OCI-M1 (cell line): ENCODE measurements at places on chromosomes 7 and 10.
A peak's percentile ranks its signal among the peaks of the same experiment; 100 is the strongest.

DNA sequence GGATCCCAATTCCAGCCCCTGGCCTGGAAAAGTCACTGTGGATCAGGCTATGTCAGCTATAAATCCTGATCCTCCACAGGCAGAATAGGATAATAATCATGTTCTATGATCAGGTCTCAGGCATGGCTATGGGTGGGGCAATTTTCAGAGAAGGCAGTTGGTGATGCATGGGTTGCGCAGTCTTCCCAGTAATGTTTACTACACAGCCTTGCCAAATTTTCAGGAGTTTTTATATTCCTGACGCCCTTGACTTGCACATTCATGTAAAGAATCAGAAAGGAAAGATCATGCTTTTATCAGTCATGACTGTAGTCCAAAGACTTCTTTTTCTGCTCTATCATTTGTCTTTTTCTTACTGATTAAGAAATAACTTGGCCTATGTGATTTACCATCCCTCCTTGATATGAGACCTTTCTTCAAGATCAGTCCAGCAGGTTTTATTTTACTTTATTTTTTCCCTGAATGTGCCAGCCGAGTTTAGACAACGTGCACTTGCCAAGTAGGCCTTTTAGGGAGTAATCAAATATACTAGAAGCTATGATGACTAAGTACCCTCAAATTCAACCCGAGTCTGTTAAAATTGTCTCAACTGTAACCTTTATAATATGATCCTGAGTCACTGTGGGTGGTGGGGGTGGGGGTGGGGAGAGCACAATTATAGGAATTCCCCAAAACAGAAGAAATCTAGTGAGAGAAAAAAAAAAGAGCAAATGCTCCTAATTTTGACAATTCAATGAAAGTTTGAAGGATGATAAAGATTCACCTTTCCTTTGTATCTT lies 31.9 kb downstream of the ARL4A start:
- peak; percentile 63 for DNase-seq

- DNase-seq, result no peak
These were observed 54.5 kb downstream of the NEURL1 start for GRCh38 chr10:103548006-103548405.

DNA sequence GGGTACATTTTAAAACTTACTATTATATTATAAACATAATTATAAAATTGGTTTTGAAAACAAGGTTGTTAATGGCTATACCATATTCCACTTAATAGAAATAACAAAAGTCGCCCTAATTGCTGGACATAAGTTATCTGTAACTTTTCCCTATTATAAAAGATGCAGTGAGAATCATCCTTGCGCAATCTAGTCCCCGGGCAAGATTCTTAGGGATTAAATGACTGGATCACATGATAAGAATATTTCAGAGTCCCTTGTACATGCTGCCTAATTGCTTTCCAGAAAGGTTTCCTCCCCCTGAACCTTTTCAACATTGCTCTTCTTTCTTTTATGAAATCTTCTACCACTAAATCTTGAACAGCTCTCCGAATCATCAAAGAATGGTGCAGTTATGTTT lies 479.8 kb upstream of the MKI67 start:
- DNase-seq, result no peak

GRCh38 chr7:67636348-67637022 lies 639.9 kb downstream of the TYW1 start:
- no peak for DNase-seq

DNA sequence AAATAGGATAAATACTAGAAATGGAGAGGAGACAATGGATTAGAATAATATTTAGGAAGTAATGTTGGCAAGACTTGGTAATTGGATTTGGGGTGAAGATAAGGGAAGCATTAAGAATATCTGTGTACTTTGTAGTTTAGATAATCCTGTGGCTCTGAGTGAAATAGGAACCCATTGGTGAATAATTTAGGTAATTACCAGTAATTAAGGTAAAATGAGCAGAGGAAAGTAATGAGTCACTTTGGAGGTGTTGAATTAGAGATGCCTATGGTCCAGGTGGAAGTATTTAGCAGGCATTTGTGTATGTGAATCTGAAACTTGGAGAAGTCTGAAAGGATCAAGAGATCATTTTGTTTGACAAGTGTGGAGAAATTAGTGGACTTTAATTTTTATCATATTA lies 5.7 kb downstream of the C1GALT1 start:
- no peak for DNase-seq

GRCh38 chr7:13875496-13876074 lies 113.9 kb downstream of the ETV1 start:
- DNase-seq, result peak; percentile 68

DNA sequence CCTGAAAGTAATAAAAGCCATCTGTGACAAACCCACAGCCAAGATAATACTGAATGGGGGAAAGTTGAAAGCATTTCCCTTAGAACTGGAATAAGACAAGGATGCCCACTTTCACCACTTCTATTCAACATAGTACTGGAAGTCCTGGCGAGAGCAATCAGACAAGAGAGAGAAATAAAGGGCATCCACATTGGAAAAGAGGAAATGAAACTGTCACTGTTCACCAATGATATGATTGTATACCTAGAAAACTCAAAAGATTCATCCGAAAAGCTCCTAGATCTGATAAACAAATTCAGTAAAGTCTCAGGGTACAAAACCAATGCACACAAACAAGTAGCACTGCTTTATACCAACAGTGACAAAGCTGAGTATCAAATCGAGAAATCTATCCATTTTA lies 581.7 kb upstream of the TEX47 start:
- peak; percentile 44 for DNase-seq

GRCh38 chr10:114359953-114360345 lies 44.4 kb downstream of the AFAP1L2 start:
- no peak for DNase-seq

- DNase-seq, result no peak
These were observed 85.7 kb downstream of the HOXA1 start for GRCh38 chr7:27010068-27010467.

GRCh38 chr7:122622682-122623081 lies 76.2 kb downstream of the RNF133 start:
- no peak for DNase-seq

DNA sequence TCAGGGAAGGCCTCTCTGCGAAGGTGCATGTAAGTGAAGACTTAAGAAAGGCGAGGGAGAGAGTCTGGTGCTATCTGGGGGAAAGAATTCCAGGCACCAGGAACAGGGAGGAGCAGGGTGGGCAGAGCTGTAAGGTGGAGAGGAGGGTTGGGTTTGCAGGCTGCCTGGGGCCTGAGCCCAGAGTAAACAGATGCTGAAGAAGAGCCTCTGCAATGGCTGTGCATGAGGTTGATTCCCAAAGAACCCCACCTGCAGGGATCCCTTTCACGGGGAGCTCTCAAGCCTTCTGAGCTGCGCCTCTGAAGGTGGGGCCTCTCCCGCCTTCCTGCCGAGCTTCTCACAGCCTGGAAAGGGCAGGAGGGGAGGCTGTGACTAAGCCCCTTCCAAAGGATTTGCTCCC lies 115.1 kb downstream of the RNF216 start:
- no peak for DNase-seq

GRCh38 chr10:113234481-113234880 lies 284.4 kb downstream of the TCF7L2 start:
- no peak for DNase-seq

DNA sequence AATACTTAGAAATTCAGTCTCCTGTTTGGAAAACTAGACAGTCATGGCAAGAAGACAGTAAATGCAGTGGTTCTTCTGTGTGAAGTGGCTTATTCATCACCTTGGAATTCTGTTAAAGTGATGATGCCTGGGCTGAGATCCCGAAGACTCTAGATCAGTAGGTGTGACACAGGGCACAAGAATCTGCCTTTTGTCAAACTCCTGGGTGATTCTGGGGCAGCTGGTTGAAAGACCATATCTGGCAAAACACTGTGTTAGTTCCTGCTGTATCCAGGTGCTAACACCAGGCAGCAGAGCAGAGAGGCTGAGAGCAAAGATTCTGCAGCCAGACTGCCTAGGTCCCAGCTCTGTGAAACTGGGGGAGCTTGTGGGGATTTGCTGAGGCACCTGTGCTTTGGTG lies 26.5 kb downstream of the MRC1 start:
- DNase-seq, result no peak

GRCh38 chr7:82249979-82250378 lies 193.6 kb downstream of the CACNA2D1 start:
- DNase-seq, result no peak

GRCh38 chr10:12417331-12417730 lies 68.0 kb downstream of the CAMK1D start:
- DNase-seq, result no peak

DNA sequence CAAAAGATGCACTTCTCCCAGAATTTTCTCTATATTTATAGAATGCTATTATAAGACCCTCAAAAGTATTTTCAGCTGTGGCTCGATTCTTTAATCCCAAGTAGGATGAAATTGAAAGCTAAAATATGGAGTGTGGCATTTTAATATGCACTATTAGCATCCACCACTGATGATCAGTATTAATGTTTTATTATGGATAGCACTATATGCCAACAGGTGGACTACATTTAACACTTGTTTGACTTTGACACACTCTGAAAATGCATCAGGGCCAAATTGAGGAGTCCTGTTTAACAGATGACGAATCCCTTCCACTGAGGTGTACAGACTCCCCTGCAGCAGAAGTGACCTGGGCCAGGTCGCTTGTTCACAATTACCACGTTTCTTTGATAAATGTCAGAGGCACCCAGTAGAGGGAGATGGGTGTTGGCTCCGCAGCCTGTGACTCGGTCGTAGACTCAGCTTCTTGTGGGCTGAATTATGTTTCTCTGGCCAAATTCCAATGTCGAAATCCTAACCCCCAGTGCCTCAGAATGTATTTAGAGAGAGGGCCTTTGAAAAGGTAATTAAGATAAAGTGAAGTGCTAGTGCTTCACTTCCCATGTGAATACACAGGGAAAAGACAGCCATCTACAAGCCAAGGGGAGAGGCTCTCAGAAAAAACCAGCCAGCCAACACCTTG lies 48.1 kb downstream of the WIPF3 start:
- DNase-seq, result no peak

GRCh38 chr7:146655928-146656797 lies 539.6 kb downstream of the CNTNAP2 start:
- DNase-seq, result peak; percentile 93

- DNase-seq, result no peak
These were observed 588.7 kb upstream of the PFKP start for GRCh38 chr10:2478656-2479055.

DNA sequence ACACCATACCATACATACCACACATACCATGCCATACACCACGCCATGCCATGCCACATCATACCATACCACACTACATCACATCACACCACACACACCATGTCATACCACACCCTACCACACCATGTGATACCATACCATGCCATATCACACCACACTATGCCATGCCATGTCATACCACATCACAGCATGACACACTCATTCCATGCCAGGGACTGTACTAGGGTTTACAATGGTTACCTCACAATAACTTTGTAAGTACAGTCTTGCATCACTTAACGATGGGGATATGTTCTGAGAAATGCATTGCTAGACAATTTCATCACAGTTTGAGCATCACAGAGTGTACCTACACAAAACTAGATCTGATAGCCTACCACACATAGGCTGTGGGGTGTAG lies 14.5 kb downstream of the PYROXD2 start:
- no peak for DNase-seq

DNA sequence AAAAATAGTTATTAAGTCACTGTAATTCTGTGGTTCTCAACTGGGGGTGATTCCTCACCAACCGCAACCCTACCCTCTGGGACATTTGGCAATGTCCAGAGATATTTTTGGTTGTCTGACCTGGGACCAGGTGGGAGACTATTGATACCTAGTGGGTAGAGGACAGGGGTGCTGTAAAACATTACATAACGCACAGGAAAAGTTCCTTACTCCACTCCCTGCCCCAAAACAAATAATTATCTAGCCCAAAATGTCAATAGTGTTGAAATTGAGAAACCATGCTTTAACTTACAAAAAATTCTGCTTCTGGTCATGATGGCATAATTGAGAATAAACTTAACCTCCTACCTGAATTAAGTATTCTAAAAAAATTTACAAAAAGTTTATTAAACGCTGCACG lies 177.7 kb upstream of the FEZF1 start:
- DNase-seq, result no peak

DNA sequence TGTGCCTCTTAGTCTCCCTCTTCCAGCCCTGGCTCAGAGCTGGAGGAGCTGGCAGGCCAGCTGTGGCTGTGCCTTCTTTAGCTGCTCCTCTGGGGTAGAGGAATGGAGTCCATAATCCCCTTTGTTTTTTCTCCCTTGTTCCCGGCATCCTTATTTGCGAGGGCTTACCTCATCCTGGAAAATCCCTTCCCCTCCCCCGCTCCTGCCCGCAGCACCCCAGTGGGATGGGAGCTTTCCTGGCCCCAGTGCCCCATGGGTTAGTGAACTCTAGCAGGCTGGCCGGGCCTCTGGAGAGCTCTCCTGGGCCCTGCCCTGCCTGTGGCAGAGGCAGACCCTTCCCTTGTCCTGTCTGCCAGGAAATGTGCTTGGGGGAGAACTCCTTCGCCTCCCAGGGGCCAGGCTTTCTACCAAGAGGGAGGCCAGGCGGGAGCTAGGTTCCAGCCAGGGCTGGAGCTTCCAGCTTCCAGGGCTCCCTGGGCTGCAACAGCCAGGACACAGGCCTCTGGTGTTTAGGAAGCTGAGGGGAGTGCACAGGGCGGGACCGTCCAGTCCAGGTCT lies 16.5 kb upstream of the TRIM8 start:
- no peak for DNase-seq

DNA sequence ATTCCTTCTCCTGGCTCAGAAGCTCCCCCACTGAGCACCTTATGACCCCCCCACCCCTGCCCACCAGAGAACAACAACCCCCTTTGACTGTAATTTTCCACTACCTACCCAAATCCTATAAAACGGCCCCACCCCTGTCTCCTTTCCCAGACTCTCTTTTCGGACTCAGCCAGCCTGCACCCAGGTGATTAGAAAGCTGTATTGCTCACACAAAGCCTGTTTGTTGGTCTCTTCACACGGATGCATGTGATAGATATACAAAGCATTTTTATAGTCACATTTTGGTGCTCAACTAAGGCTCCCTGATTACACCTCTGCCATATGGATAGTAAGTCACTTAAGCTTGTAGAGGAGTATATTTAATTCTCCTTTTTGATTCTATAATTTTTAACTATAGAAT lies 985.8 kb downstream of the REEP3 start:
- peak; percentile 43 for DNase-seq

- DNase-seq, result no peak
These were observed 332.1 kb upstream of the CELF2 start for GRCh38 chr10:10685566-10685965.

GRCh38 chr7:11379641-11380040 lies 406.0 kb downstream of the PHF14 start:
- no peak for DNase-seq

- no peak for DNase-seq
These were observed 101.5 kb downstream of the JCAD start for GRCh38 chr10:29957907-29958331.

DNA sequence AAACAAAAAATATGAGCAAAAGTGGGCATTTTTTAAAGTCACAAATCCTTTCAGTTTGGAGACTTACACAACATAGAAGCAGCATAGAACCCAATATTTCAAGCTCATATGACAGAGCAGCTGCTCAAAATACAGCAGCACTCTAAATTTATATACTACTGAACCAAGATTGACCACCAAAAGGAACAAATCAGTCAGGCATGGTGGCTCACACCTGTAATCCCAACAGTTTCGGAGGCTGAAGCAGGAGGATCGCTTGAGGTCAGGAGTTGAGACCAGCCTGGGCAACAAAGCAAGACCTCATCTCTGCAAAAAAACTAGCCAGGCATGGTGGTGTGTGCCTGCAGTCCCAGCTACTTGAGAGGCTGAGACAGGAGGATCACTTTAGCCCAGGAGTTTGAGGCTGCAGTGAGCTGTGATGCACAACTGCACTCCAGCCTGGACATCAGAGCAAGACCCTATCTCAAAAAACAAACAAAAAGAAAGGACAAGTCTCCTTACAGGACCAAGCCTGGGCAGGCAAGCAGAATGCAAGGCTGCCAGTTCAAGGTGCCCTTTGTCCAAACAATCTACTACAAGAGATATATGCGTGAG lies 40.0 kb downstream of the PARD3 start:
- no peak for DNase-seq
